ENCODE measurements at places on chromosomes 3 and 15.

DNA sequence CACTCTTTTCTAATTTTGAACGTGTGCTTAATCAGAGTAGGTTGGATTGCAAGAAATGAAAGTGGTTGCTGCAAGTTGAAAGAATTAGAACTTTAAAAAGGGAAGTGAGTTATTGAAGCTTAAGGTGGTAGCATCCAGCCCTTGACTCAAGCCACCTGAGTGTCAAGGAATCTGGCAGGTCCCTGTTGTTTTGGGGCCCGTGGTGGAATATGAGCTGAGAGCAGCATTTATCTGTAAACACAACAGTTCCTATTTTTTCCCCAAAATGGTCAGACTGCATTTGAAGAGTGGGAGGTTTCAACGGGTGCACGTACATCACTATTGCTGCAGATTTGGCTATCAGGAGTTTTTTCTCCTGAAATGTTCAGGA lies 1.7 kb downstream of the ITPR1 start:
- no peak for DNase-seq

- no peak for DNase-seq
Measured at GRCh38 chr3:129442486-129442885, 2.5 kb downstream of the IFT122 start.

DNA sequence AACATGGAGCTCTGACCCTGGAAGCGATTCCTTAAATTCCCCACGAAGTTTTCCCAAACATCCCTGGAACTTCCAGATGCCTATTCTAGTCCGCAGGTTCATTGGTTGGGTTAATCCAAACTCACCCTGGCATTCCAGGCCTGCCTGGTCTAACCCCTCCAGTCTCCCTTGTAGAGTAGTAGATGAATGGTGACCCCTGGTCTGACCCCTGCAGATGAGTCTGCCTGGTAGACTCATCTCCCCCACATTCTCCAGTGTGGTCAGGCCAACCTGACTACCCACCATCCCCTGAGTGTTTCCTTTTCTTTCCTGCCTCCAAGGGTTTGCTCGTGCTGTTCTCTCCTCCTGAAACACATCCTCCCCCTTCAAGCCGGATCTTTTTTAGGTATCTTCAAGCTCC lies 10.8 kb upstream of the HRH1 start:
- no peak for DNase-seq

DNA sequence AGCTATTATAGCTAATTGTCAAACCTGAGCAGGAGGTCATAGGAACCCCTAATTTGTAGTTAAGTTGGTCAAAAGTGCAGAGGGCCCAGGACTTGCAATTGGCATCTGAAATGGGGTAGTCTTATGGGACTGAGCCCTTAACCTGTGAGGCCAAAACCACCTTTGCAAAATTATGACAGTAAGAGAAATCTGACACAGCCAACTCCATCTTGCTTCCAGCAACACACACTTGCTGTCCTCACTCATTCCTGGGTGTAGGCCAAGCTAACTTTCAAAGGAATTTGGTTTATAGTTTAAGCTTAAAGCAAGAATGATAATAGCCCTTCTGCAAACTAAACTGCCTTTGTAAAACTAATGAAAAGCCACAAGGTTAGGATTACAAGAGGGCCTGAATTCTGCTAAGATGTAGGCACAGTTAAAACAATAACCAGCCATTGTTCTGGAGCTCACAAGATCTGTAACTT lies 57.6 kb upstream of the FRMD4B start:
- no peak for DNase-seq

DNA sequence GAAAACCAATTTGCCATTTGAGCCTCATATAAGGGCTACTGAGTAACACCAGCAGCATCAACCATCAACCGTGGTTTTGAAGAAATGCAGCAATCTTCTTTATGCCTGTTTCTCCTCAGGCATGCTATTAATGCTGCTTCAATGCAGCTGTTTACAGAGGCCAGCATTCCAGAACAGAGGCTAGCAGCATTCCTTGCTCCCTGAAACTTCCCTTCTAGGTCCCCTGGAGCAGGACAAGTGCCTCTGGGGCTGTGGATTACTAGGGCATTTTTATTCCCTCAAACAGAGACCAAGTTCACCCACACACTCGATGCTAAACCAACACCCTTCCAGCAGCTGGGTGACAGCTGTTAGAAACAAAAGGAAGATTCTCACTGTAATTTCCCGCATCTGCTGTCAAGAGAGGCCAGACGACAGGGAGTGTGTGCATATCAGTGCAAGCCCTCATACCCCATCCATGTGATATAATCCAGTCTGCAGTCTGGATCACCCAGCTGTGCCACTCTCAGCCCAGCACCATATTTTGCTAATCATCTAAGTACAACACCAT lies 57.5 kb downstream of the HOMER2 start:
- DNase-seq = peak; percentile 24

DNA sequence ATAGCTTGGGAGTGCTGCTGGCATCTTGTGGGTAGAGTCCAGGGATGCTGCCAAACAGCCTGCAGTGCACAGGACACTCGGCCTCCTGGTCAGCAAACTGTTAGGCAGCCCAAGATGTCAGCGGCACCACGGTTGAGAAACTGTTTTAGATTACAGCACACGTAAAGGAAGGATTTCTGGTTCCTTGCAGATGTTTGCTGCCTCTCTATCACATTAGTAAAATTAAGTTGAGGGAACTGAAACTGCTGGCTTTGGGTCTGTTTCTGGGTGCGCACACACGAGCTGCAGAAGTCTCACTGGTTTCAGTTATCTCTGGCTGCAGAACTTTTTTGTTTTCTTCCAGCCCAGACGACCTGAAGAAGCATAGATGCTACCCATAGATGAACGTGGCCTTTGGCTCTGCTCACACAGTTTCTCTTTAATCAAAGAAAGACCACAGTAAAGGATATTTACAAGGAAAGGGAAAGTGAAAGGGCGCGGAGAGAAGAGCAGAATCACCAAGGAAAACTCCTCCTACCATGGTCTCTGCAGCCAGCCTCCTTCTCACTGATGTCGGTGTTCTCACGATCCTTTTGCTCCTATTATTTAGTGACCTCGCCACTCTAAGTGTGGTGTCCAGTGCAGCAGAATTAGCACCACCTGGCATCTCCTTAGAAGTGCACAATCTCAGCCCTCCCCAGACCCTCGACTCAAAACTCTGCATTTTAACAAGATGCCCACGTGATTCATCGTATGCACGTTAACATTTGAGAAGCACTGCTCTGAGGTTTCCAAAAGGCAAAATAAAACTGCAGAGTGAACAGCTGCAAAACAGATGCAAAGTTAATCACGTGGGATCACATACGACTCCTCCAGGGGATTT lies 50.6 kb upstream of the AKAP13 start:
- DNase-seq = no peak

- DNase-seq = peak; percentile 51
Measured at GRCh38 chr3:151319628-151320027, 3.0 kb upstream of the GPR87 start.

DNA sequence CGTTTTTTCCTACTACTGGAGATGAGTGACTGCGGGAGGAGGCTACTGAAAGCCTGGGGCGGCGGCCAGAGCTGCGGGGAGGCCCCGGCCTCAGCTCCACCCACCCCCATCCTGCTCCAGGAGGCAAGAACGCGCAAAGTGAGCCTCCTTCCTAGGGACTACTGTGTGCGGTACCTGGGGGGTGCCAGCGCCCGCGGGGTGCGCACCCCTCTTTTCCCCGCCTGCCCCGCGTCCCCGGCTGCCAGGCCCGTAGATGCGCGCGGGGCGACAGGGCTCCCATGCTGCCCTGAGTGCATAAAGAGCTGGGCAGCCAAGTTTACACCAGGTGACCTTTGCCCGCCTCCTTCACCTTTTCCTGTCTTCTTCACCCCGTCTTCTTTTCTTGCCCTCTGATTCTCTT lies 2.5 kb upstream of the USF3 start:
- DNase-seq = no peak

- no peak for DNase-seq
Measured at GRCh38 chr3:194447161-194447560, 39.6 kb downstream of the ATP13A3 start.

Data from fibroblast of skin of left biceps (primary cell).